ENCODE measurements at places on chromosomes 16 and 17.
A peak's percentile ranks its signal among the peaks of the same experiment; 100 is the strongest.

GRCh38 chr17:32104158-32104557 lies 38.1 kb upstream of the RHOT1 start:
- DNase-seq, result no peak

GRCh38 chr17:51132964-51133319 lies 12.3 kb upstream of the SPAG9 start:
- DNase-seq, result no peak

DNA sequence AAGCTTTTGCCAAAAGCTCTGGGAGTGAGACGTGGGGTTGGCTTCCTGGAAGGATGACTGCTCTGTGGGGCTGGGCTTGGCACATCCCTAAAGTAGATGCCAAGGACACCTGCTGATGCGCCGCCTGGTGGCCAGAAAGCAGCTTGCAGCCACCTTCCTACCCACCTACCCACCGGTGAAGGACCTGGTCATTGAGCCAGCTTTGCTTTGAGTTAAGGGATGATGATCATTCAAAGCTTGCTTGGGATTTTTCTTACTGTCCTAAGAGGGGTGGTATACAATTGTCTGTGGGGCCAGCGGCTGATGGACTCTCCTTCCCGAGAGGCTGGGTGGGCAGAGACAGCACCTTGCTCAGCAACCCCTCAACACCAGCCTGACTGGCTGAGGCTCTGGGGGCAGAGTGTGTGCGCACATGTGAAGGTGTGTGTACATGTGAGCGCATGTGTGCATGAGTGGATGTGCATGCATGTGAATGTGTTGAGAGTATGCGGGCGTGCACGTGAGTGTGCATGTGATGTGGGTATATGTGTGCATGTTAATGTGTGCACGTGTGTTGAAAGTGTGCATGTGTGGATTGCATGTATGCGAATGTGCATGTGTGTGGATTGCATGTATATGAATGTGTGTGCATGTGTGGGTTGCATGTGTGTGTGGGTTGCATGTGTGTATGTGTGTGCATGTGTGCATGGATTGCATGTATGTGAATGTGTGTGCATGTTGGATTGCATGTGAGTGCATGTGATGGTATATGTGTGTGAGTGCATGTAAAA lies 18.6 kb downstream of the C1QTNF1 start:
- peak; percentile 78 for DNase-seq

GRCh38 chr16:10597187-10597601 lies 16.8 kb upstream of the EMP2 start:
- DNase-seq, result no peak

DNA sequence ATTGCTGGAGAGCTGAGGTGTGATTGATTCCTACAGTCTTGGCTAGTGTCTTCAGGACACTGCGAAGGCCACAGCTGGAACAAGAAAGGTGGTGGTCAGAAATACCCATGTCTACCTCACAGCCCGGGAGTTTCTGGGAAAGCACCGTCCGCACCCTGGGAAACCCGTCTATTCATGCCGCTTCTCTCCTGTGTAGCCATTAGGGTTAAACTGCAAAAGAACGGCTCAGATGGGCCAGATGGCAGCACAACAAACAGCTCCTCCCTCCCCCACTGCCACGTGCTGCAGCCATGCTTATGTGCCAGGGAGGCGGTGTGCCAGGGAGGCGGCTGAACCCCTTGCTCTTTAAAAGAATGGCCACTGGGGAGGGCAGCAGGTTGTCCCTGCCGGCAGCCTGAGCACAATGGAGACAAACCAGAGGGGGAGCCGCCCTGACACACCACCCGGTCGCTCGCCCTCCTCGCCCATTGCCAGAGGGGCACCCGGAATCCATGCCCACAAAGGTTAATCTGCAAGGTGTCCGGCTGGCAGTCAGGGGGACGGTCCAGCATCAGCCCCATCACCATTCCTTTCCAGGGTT lies 65.2 kb downstream of the CYTH1 start:
- no peak for DNase-seq
